Germinal center (tissue), 1 donor: ENCODE measurements at places on chromosomes 11 and 22.

- DNase-seq = no peak
These were observed 43.3 kb downstream of the CYB5R2 start for GRCh38 chr11:7630002-7630401.

DNA sequence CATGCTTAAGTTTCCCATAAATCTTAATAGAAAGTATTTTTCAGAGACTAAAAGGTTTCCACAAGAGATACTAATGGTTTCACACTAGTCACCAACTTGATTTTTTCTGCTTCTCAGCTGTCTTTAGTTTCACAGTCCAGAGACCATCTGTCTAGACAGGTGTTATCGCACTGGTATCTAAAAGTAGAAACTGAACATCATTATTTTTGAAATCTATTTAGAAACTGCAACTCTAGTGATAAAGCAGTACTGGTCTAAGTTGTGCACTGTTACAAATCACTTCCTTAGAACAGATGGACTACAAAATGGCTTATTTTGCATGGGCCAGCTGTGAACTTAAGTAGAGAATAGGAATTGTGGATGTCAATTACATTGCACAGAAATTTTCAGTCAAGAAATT lies 78.0 kb downstream of the CNTN5 start:
- no peak for DNase-seq

- DNase-seq = no peak
These were observed 963.1 kb upstream of the FAT3 start for GRCh38 chr11:91261513-91261912.

- no peak for DNase-seq
These were observed 13.1 kb downstream of the MRGPRG start for GRCh38 chr11:3205261-3206155.

- DNase-seq = no peak
These were observed 148.1 kb upstream of the NARS2 start for GRCh38 chr11:78722786-78723185.

GRCh38 chr11:120514541-120515121 lies 3.1 kb downstream of the GRIK4 start:
- no peak for DNase-seq

DNA sequence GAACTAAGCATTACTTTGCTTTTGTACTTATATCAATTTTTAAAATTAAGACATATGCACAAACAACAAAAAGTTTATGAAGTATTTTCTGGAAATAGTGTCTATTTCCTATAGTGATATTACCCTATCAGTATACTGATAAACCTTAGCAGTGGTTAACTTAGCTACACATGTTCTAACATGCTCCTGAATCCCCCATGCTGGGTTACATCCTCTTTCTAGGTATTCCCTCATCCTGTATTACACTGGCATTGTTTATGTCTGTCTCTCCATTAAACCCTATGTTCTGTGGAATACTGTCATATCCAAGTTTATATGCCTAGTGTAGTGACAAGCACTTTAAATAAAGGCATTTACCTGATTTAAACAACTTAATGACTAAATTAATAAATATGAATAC lies 1.8 kb upstream of the FAR1 start:
- DNase-seq = no peak

DNA sequence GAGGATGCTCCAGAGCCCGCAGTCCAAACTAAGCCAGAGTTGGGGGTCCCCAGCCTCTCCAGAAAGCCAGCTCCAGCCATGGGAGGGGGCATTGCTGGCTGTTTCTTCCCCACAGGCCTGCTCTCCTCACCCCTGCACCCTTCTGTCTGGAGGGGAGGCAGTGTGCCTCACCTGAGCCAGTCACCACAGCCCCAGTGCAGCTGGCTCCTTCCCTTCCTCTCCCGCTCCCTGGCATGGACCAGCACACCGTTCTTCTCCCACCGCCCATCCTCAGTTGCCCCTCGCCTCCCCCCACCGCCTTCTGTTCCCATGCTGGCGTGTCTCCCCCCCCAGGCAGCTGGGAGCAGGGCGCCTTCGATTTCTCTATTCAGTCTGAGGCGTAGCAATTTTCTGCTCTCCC lies 110.5 kb upstream of the THY1 start:
- DNase-seq = no peak

GRCh38 chr11:80084608-80085007 lies 643.8 kb upstream of the TENM4 start:
- no peak for DNase-seq
